Right renal cortex interstitium (tissue), 3 donors: ENCODE measurements at places on chromosomes 16 and 17. TPM values are rescaled to one million over a fixed set of nuclear protein-coding genes. Genes with fewer than 3 reads are reported as not detected.

The CCDC200 gene
- 5.7 TPM for polyA plus RNA-seq

The KRTAP9-4 gene
- not detected for polyA plus RNA-seq

The GRAP gene
- polyA plus RNA-seq: 5.7 TPM

DNA sequence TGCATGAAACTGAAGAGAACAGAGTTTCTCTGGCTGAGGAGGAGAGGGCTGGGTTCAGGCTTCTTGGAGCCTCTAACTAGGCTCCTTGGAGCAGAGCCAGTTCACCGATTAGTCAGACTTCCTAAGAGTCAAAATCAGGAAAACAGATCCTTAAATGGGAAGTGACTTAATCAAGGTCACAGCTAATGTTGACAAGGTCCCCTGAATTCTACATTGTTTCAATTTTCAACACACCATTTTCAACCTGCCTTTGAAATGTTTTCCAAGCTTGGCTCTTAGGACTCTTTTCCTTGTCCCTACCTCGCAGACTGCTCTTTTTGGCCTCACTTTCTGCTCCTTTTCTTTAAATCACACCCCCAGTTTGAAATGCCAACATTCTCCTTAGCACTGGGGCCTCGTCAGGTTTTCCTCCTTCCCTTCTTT lies 16.3 kb downstream of the MYL4 start:
- DNase-seq: no peak

The KRT26 gene
- polyA plus RNA-seq: not detected

GRCh38 chr17:70157151-70157550 lies 12.2 kb upstream of the KCNJ2 start:
- no peak for DNase-seq

The SLFN5 gene
- 18.6 TPM for polyA plus RNA-seq

The MYH3 gene
- 2.9 TPM for polyA plus RNA-seq
